ENCODE measurements at places on chromosomes 2 and 18.

DNA sequence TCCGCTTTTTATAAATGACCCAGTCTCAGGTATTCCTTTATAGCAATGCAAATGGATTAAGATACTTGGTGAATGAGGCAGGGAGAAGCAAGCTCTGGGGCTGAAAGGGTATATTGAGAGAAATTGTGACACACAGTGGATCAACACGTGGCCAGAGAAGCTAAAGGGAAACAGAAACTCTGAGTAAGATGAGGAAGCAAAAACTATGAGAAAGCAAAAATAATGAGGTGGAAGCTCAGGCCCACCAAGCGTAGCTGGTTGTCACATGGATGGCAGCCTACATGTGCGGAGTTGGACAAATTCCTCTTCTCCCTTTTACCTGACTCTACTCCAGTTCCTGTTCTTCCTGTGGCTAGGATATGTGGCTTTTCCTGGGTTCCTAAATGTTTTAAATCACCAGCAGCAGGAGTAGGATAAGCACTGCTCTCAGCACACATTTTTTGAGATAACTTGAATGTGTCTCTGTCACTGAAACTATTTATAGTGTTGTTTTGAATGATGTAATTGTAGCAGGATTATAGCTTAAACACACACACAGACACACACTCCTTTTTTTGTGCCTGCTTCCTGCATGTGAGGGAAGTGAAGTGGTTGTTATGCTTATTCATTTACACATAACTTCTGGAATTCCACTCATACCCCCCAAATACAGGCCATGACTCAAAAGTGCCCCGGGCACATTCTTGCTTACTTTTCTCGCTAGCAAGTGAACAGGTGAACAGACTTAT lies 30.1 kb upstream of the EPC2 start:
- DNase-seq, result no peak

DNA sequence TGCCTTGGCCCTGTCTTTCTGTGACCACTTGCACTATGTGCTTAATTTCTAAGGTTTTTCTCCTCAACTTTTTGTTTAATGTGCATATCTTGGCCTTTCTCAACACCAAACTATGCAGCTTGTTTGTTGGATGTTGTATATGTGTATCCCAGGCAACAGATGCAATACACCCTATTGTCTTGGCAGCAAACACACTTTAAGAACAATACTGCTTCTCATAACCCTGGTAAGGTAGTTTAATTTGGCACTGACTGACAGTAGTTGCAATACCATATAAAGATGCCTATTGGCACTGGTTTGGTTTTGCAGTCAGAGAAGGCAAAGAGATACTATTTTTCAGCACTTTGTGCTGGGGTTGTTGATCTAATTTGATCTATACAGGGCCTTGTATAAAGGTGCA lies 360.7 kb upstream of the CWC22 start:
- DNase-seq, result no peak

- no peak for DNase-seq
Measured at GRCh38 chr18:43574974-43575373, 297.7 kb upstream of the SYT4 start.

- DNase-seq, result no peak
Measured at GRCh38 chr18:48132797-48133655, 202.6 kb upstream of the SMAD2 start.

DNA sequence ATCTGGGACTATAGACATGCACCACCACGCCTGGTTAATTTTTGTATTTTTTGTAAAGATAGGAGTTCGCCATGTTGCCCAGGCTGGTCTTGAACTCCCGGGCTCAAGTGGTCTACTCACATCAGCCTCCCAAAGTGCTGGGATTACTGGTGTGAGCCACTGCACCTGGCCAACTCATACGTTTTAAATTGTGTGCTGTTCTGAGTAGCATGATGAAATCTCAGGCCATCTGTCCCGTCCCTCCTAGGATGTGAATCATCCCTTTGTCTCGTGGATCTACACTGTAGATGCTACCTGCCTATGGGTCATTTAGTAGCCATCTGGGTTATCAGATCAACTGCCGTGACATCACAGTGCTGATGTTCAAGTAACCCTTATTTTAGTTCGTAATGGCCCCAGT lies 38.5 kb upstream of the RMP24 start:
- no peak for DNase-seq

GRCh38 chr2:170747921-170748320 lies 22.3 kb upstream of the ERICH2 start:
- DNase-seq, result no peak

DNA sequence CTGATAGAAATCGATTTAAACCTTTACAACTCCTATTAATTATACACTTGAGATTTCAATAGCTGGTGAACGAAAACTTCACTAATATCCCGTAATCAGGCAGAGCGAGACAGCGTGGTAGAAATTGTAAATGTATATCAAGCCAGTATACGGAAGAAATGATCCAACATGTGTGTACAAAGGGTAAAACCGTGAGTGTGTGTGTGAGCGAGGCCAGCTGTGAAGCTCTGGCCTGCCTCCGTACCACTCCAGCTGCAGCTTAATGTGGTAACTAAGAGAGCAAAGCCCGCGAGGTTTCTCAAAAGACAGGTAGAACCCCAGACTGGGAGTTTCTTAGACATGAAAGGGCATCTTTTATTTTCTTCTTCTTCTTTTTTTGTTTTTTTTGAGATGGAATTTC lies 52.3 kb upstream of the ZNF516 start:
- DNase-seq, result no peak

- peak; percentile 62 for DNase-seq
Measured at GRCh38 chr2:231709636-231709980, 1.3 kb downstream of the PTMA start.

GRCh38 chr18:6044773-6045172 lies 149.5 kb upstream of the TMEM200C start:
- no peak for DNase-seq

DNA sequence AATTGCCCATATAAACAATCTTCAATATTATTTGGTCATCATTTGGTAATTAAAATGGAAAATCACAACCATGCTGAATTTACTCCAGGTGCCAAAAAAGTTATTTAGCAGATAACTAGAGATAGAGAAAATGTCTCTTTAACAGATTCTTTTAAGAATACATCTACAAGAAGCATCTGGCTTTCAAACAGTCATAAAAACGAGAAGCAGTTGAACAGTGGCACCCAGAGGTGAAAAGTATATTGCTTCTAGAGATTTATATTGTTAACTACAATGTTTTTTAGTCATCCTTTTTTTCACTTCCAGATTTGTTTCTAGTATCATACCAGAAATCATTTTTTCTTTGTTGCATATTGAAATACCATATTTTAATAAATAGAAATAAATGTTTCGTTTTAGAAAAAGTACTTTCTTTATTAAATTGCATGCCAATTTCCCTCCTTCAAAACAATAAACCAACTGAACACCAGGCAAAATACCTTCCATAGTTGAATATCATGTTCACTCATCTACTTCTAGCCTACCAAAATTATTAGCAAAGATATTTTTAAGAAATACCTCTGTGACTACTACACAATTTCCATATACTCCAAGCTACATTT lies 65.4 kb upstream of the HNRNPA3 start:
- DNase-seq, result no peak

DNA sequence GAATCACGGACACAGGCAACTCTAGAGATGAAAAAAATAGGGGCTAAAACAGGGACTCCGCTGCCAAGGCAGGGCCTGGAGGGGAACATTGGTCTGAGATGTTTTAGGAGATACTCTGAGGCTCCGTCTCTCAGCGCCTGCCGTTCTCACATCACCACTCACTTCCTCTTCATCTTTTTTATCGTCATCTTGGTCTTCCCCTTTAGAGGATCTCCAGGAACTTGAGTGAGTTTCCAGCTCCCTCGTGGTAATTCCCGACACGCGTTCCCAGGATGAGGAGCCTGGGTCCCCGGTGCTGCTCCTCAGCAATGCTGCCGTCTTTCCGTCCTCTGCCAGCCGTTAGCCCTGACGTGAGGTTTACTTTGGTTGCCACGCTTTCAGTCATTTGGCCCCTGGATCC lies 16.1 kb downstream of the MLPH start:
- no peak for DNase-seq

DNA sequence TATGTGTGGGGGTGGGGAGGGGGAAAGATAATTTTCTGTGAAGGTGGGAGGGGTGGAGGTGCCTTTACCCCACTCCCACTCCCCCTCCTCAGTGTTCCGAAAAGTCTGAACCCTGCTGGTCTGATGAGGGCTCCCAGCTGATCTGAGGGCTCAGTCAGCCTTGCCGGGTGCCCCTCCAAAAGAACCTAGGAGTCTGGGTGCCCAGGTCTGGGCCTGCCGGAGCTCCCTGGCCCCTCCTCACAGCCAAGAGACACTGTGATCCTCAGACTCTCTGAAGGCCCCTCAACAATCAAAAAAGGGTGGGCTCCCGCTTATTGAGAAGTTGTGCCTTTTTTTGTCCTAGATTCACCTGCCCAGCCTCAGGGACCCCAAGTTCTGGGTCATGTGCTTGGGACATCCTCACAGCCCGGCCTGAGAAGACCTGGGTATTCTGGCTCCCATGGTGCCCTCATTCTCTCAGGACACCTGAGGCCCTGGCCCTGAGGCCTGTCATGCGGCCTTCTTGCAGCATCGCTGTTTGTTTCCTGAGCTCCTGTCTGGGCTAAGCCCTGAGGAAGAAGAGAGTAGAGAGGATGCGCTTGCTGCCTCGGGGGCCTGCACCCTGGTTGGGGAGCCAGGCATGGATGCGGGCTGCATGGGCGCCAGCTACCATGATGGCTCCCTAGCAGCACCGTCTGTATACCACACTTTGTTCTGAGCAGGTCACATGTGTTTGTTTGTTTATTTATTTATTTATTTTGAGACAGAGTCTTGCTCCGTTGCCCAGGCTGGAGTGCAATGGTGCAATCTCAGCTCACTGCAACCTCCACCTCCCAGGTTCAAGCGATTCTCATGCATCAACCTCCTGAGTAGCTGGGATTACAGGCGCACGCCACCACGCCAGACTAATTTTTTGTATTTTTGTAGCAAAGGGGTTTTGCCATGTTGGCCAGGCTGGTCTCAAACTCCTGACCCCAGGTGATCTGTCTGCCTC lies 44.0 kb downstream of the SDC1 start:
- no peak for DNase-seq

DNA sequence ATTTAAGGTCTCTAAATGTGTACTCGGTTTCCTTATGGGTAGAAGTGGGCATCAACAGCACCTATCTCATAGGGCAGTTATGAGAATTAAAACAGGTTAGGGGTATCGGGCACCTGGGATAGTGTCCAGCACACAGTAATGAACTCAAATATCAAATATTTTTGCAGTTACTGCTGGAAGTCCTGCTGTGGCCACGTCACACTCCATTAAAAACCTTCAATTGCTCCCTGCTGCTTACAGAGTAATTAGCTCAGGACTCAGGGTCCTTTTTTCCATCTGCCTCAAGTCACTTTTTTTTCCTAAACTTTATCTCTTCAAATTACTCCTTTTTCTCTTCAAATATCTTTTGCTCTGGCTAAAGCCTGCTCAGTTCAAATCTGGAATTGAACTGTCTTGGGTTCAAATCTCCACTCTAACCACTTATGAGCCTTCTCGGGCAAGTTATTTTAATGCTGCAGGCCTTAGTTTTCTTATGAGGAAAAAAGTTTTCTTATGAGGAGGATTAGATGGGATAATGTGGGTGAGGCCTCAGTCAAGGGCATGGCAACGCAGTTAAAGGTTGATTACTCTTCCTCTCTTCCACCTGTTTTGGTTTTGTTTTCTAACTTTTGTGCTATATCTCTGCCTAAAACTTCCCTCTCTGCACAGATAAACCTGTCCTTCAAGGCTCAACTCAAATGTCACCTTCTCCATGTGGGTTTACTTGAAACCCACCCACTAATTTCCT lies 36.6 kb downstream of the SPRED2 start:
- no peak for DNase-seq

DNA sequence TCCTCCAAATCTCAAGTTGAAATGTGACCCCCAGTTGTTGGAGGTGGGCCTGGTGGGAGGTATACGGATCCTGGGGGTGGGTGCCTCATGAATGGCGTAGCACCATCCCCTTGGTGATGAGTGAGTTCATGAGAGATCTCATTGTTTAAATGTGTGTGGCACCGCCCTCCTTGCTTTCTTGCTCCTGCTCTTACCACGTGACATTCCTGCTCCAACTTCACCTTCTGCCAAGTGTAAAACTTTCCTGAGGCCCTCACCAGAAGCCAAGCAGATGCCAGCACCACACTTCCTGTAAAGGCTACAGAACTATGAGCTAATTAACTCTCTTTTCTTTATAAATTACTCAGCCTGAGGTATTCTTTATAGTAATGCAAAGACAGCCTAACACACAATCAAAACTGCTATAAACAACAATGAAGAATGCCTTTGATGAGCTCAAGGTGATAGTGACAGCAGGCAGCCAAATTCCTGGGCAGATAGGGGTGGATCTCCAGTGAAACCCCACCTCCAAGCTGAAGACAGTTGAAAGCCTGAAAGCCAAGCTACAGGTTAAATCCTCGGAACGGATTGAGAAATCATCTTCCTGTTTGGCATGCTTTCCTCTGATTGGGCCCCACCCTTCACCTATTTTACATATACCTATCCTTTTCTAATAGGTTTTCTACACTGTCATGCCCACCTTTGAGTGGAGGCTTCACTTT lies 26.9 kb downstream of the MCEE start:
- no peak for DNase-seq

DNA sequence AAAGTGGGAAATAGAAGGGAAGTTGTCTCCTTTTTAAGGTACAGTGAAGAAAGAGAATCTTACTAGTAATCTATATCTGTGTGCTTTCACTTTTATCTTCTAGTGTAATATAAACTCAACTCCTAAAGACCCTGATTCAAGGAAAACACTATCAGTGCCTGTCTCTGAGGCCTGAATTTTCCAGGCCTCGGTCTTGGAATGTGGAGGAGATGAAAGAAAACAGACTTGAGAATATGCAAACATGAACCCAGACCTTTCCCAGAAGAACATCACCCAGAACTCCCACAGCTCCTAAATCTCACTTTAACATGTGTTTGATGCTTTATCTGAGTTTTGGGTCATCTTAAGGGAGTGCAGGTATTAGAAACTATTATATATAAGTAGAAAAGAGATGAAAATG lies 51.8 kb downstream of the EPB41L5 start:
- DNase-seq, result no peak

- no peak for DNase-seq
Measured at GRCh38 chr2:225602205-225602604, 202.7 kb downstream of the NYAP2 start.

DNA sequence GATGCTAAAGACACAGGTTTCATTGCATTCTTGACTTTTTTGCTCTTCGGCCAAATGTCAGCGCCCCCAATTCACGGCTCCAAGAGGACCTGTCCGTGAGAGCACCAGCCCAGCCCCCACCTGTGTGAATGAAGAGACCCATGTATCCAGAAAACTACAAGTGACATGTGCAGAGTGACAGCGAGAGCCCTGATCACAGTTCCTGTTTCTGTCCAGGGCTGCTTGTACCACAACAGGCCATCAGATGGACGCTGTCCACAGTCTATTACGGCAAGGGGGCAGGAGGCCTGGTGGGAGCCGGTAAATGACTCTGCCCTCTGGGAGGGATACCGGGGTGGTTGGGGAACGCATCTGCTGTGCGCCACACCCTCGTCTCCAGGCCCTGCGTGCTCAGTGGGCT lies 520.9 kb upstream of the ID2 start:
- DNase-seq, result no peak

GRCh38 chr2:28274911-28275685 lies 117.6 kb upstream of the FOSL2 start:
- DNase-seq, result no peak
